ENCODE measurements at places on chromosomes 3 and 15.
A peak's percentile ranks its signal among the peaks of the same experiment; 100 is the strongest.

DNA sequence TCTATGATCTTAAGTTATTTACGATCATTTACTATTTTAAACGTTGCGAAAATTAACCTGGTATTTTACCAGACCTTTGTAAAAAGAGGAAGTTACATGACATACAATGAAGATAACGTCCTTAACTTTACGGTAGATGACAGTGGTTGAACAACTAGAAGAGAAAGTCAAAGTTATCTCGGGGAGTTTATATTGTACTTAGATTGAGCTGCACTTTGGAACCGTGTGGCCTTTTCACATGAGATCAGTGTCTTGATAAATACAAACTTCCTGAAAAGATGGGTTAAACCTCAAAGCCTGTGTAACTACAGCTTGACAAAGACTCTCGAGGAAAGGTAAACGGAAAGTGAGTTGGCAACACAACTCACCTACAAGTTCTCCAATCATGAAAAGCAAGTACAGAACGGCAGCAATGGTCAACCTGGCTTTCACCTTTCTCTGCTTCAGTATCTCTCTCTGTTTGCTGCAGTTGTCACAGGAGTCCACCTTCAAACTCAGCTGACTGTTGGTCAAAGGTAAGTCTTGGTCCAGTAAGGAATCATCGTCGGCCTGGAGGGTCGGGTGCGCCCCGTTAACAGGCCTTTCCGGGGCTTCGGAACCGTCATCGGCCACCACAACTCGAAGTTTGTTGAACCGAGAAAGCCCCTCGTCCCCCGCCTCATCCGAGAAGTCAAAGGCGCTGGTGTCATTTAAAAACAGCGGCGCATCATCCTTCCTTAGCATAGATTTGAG lies 793 bp downstream of the SLC30A4 start:
- peak; percentile 35 for DNase-seq

GRCh38 chr15:78979456-78980320 lies 34.8 kb upstream of the CTSH start:
- DNase-seq: peak; percentile 74

- DNase-seq: no peak
Measured at GRCh38 chr15:99427210-99427609, 138.6 kb upstream of the MEF2A start.

DNA sequence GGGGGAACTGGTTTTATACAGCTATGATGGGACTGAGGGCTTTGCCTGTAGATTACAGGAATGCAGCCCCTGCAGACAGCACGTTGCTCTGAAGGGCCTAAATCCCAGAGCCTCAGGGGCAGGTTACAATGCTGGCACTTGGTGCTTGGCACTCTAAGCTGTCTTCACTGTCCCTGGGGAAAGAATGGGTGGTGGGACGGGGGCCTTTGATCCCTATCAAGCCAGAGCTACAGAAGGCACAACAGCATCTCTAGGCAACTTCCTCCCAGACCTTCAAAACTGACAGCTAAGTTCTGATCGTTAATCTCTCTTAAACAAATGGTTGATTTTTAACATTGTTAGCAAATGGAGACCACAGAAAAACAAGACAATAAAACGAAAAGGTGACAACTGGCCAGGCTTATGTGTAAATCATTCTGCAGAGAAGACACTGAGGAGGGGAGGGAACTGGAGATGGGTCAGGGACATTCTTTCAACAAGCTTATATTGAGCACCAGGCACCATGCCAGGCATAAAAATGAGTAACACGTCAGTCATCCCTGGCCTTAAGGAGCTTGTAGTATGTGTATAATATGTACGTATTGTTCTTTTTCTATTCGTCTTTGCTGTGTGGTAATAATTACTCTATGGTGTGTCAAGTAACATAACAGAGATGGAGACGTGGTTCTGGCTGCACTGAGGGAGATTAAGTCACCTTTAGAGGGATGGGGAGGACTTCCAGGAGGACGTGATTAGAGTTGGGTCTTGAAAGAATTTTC lies 49.1 kb downstream of the CA12 start:
- DNase-seq: no peak

- no peak for DNase-seq
Measured at GRCh38 chr3:27216955-27217552, 152.1 kb downstream of the NEK10 start.

DNA sequence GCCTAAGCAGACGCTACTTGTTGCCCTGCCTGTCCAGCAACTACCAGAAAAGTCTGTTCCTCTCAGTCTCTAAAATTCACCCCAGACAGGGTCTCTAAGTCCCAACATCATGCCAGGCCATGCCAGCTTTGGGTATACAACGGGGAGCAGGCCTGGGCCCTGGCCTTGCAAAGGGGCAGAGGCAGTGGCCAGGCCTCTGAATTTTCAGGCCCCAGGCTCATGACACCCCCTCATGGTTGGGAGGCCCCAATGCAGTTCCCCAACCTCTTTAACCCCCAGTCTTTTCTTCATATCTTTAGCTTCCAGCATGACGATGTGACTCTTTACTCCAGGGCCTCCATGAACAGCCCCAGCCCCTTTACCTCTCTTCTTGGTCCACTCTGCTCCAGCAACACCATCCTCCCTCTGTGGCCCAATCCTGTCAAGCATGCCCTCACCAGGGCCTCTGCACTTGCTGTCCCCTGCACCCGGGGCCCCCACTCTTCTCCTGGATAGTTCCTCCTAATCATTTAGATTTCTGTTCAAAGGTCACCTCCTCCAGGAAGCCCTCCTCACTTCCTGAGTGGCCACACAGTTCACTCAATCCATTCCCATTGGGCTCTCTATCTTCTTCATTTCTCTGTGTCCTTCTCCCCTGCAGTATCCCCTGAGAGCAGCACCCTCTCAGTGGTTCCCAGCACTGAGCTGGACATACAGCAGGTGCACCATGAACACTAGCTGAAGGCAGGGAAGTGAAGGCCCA lies 4.8 kb downstream of the IQSEC1 start:
- DNase-seq: no peak

DNA sequence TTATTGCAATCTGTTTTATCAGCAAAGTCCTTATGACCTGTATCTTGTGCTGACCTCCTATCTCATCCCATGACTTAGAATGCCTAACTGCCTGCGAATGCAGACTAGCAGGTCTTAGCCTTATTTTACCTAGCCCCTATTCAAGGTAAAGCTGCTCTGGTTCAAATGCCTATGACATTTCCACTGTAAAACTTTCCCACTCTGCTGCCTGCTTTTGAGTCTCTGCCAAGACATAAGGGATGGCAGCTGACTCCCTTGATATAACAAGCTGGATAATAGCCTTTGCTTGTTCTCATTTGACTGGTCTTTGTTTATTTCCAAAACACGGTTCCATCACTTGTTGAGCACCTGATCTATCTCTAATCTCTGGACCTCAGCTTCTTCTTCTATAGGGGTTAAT lies 131.9 kb upstream of the STRIT1 start:
- DNase-seq: no peak

DNA sequence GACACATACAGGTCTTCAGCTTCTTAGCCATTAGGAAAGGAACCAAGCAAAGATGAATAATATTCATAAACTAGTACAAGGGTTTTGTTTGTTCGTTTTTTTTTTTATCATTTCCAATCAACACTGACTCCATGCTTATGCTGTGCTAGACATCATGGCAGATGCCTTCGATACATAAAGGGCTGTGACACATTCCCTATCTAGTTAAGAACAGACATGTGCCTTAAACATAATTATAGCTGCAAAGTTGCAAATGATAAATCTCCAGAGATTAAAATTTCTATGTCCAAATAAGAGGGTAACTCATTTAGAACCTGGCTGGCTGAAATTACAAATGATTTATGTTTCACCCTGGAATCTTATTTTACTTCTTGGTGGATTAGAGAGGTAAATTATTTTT lies 386.4 kb downstream of the LSAMP start:
- no peak for DNase-seq

GRCh38 chr3:166743481-166744134 lies 636.5 kb downstream of the ZBBX start:
- no peak for DNase-seq

DNA sequence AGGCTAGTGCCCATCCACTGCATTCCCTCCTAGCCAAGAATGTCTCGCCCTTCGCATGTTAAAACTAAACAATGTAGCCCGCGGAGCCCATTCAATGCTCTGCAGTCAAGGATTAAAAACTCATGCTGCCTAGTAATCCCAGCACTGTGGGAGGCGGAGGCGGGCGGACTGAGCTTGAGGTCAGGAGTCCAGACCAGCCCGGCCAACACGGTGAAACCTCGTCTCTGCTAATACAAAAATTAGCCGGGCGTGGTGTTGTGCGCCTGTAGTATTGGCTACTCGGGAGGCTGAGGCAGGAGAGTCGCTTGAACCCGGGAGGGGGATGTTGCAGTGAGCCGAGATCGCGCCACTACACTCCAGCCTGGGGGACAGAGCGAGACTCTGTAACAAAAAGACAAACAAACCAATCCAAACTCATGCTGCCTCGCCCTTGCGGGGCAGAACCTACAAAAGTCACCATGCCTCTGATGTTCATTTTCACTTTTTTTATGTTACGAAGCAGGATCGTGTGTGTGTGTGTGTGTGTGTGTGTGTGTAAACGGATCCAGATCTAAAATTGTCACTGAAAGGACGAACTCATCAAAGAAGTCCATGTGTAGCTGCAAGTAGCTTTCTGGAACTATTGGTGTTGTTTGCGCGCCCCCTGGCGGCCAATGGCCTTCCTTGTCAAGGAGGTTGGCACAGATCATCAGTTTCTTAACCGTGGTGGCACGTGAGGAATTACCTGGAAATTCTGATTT lies 54.8 kb upstream of the SPESP1 start:
- DNase-seq: peak; percentile 91

DNA sequence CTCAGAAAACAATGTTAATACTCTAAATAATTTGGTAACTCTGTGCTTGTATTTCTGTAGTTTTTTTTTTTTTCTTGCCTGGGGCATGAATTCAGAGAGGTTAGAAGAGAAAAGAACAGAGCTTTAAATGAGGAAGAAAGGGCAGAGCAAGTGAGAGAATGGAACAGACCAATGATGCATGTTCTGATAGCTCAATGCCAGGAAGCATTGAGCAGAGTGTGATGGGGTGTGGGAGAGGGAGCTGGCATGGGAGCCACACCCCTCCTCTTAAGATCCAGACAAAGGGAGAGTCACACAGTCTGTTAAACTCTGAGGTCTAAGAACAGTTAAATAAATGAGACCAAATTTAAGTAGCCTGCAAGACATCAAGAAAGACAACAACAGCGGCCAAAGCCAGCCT lies 538.6 kb downstream of the TUSC7 start:
- no peak for DNase-seq

DNA sequence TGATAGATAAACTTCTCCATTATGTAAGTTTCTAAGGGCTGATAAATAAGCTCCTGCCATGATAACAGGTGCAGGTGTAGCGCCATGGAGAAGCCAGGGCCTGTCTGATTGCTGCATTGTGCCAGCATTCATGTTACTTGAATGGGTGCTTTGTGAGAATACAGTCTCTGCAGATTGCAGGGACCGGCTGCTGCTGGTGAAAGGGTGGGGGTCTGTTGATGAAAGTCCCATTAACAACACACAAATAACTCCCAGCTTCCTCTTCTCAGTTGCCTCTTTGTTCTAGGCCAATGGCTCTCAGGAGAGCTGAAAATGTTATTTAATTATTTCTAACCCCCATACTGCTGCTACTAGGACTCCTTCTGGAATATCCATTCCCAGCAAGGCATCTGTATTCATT lies 77.2 kb downstream of the RTP4 start:
- no peak for DNase-seq

All from T47D (cell line).